ENCODE measurements at places on chromosomes 7 and 10.
A peak's percentile ranks its signal among the peaks of the same experiment; 100 is the strongest.

DNA sequence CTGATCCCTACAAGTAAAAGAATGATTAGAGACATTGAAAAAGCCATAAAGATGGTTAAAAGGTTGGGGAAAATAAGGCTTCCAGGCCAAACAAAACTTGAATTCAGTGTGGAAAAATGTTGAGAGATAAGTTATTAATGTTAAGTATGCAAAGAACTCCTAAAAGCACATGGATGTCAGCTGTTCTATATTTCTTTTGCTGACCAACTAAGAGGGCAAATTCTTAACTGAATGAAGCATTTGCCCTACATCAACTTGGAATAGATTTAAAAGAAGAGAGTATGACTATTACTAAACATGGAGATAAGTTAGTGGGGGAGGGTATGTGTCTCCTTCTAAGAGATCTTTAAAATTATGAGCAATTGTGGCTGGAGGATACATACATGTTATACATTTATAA is 124.8 kb downstream of the KIAA1217 start:
- DNase-seq, result no peak

GRCh38 chr10:34768261-34768971 is 46.7 kb downstream of the PARD3 start:
- DNase-seq, result peak; percentile 4

DNA sequence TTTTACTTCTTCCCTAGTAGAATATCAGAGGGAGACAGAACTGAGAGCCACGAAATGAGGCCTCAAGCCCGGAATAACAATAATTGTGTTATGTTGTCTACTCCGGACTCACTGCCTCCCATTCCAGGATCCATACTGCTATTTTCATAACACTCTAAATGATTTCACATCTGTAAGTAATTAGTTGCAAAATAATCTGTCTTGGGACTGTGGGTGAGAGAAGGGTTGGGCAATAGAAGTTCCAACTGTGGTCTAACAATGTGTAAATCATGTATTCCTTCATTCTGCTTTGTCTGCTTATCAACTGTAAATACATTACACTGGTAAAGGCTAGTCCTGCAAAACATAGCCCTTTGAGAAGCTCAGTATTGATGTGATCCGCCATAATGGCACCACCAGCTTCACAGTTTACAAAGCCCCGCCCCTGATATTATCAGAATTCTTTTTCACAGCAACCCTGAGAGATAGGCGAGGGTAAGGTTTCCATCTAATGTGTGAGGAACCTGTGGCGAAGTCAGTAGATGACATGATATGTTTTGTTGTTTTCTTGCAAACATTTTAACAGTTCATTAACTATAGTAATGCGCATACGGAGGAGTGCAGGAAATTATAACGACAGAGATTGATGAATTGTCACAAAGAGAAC is 265.7 kb upstream of the BMPER start:
- DNase-seq, result no peak

GRCh38 chr10:110273474-110273873 is 31.2 kb downstream of the SMNDC1 start:
- DNase-seq, result no peak
